HS-27A (cell line): ENCODE measurements at places on chromosomes 6 and 20.
A peak's percentile ranks its signal among the peaks of the same experiment; 100 is the strongest.

DNA sequence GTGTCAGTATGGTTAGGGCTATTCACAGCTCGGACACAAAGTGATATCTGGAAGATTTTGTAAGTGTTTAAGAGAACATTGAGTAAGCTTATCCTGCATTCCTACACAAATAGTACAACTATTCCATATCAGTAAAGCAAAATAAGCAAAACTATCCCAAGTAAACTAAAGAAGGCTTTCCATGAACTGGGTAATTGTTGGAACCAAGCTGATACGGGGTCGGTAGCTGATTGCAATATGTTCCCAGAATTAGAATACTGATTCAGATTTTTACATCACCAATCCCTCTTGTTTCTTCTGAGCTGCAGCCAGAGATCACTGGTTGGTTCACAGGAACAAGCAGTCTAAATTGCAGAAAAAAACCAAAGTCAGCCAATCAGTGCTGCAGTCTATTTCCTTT is 54.1 kb downstream of the CDS2 start:
- no peak for DNase-seq

GRCh38 chr6:37204014-37204751 is 34.2 kb downstream of the PIM1 start:
- no peak for DNase-seq

- DNase-seq, result peak; percentile 69
Observed at GRCh38 chr6:156963712-156964700, 186.8 kb downstream of the ARID1B start.

DNA sequence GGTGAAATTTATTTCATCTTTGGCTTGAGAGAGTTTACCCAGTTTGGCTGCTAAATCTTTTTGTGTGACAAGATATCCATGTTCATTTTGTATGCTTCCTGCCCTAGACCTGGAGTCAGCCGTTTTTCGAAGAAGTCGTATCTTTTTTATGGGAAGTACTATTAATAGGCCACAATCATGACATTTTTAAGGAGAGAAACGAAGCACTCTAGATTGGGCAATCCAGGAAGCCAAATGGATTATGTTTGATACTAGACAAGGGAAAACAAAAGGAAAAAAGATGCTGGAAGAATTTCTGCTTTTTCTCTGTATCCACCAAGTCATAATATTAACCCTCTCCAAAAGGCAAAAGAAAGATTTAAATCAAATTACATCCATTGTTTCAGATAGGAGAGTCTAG is 214.6 kb downstream of the HDGFL1 start:
- no peak for DNase-seq

GRCh38 chr6:4790158-4790899 is 14.1 kb downstream of the CDYL start:
- DNase-seq, result no peak

DNA sequence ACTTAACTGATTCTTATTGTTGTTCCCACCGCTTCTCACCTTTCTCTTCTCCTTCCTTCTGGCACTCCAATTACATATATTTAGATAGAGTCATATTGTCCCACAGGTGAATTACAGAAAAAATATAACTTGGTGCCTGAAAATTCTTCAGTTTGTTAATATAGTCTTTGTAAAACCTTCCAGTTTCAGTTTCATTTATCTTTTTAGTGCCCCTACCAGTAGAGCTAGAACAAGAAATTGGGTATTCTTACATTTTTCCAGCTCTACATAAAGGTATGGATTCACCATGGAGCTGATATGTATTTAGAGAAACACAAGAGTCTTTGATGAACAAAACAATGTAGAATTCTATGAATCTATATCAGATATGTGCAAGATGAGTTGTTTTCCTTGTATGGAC is 10.7 kb downstream of the MANEA start:
- DNase-seq, result no peak

DNA sequence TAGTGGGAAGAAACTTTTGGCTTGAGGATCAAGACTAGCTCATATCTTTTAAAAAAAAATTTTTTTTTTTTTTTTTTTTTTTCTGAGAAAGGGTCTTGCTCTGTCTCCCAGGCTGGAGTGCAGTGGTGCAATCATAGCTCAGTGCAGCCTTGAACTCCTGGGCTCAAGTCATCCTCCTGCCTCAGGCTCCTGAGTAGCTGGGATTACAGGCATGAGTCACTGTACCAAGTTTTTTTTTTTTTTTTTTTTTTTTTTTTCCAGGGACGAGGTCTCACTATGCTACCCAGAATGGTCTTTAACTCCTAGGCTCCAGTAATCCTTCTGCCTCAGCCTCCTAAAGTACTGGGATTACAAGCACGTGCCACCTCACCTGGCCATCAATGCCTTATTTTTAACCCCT is 27.9 kb downstream of the GCLC start:
- no peak for DNase-seq

- no peak for DNase-seq
Observed at GRCh38 chr20:39773380-39774000, 811.3 kb downstream of the DHX35 start.

GRCh38 chr6:106925948-106926347 is 48.6 kb downstream of the CD24 start:
- no peak for DNase-seq

DNA sequence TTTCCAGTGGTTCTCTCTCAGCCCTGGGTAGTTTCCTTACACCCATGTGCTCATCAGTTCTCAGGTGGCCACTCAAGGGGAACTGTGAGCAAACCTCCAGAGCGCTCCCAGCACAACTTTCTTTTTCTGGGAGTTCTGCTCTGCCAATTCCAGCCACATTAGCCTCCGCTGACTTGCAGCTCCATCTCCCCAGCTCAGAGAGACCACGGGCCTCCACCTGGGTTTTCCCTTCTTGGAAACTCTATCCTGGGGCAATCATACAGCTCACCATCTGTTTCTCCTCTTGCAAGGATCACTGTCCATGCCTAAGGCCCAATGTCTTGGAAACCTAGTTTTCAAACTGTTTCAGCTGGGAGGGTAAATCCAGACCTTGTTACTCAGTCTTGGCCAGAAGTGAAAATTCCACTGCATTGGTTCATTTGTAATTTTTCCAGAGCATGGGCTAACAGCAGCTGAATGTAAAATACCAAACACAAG is 129.9 kb downstream of the EYA2 start:
- no peak for DNase-seq

DNA sequence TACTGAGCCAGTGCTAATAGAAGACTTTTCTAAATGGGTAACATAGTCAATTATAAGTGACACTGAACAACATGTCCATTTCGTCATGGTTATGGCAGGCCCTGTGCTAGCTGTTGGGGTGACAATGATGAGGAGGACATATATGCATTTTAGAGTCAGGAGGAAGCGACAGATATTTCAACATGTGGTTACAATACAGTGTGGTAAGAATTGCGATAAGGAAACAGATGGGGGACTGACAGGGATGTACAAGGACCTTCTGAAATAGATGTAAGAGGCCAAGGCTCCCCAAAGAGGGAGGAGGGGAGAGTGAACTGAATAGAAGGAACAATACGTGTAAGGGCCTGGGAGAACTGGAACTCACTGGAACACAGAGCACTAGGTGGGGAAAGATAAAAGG is 11.7 kb downstream of the MMP24 start:
- DNase-seq, result no peak

GRCh38 chr6:137914530-137915193 is 47.6 kb downstream of the TNFAIP3 start:
- no peak for DNase-seq

DNA sequence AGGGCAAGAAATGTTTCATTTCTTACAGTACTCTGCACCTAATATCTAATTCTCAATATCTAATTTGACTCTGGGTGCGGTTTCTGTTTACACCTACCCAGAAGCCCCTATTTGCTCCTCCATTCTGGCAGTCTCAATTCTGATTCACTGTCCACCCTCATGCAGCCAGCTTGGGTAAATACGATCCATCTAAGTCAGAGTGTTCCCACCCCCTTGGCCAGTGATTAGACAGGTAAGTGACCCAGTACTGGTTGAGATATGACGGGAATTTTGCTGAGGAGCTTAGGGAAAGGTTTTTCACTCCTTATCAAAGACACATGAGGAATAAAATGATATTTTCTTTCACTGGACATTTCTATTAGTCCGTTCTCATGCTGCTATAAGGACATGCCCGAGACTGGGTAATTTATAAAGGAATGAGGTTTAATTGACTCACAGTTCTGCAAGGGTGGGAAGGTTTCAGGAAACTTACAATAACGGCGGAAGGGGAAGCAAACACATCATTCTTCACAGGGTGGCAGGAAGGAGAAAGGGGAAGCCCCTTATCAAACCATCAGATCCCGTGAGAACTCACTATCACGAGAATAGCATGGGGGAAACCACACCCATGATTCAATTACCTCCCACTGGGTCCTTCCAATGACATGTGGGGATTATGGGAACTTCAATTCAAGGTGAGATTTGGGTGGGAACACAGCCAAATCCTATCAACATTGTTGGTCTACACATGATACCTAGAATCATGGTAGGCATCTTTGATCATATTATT is 29.4 kb downstream of the GLO1 start:
- no peak for DNase-seq

DNA sequence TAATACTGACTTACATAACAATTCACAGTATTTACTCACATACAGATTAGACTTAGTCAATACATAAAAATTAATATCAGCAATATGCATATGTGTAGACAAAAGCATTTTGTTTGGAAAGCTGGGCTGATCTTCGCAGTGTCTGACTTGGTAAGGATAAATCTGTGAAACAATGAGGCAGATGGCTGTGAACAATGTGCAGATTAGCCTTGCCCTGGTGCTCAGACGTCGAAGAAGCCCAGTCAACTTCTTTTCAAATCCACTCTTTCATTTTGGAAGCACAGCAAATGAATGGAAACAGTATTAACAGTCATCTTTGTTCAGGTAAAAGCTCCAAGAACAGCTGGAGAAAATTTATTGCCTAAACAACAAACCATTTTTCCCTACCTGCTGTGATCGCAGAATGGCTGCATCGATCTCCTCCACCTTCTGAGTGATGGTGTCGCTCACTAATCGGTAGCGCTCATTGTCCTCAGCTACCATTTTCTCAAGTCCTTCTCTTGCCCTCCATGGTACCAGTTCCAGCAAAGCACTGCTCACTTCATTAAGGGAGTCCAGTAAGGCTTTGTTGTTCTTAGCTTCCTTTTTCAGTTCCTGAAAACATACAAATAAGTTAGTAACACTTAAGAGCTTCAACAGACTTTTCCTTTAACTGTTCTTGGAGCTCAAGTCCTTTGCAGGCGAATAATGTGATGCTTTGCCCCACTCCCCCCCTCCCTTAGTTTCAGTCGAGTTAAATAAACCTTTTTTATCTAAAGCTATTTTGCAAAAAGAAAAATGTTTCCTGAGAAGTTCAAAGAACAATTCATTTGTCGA is 116.5 kb downstream of the DST start:
- DNase-seq, result no peak

GRCh38 chr20:57092112-57092899 is 174.1 kb downstream of the BMP7 start:
- DNase-seq, result no peak

DNA sequence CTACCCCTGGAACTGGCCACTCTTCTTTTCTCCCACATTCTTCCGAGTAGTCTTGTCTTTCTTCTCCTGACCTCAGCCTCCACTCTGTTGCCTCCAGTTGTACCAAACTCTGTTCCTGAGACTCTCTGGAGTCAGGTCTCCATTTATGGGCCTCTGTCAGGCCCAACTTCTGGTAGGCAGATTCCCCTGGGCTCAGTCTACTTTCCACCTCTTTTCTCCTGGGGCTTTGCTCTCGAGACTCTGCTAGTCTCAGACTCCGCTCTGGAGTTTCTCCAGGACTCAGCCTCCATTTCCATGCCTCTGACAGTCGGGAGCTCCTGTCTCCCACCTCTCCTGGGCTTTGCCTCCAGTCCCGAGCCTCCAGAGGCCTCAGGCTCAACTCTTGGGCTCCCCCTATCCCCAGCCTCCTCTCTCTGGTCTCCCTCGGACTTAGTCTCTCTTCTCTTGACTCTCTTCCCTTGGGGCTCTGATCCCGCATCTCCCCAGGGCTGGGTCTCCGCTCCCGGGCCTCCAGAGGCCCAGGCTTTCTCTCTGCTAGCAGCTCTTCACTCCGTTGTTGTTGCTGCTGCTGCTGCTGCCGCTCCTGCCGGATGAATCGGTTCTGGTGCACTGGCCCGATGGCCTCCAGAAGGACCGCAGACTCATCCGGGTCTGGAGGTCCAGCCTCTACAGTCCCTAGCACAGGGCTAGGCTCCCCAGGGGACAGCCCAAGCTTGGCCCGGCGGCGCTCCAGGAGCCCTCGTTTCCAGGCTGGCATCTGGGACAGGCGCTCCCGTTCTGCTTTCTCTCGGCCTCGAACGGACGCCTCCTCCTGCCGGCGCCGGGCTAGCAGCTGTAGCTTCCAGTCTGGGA is 1.1 kb downstream of the PPP1R18 start:
- DNase-seq, result no peak

DNA sequence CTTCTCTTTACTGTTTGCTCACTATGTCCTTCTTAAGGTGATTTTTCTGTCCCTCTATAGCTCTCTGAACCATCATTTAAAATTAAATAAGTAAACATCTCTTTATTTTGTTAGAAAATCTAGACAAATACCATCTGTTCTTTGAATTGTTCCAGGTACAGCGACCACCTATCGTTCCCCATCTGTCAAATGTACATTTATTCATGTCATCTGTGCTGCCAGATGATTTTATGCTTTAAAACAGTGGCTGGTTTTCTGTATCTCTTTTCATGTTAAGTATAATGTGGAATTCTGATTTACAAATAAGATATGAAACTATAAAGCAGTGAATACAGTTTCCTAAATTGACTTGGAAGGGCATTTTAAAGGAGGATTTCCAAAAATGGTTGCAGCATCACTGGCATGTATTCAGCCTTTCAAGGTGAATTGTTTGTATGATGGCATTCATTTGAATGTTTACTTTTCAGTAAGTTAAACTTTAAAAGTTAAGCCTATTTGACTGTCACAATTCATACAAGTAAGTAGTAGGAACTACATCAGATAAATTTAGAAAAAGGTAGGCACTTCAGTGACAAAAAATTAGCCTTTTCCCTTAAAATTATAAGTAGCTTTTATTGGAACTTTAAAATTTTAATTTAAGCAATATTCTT is 92.6 kb upstream of the CLVS2 start:
- no peak for DNase-seq

GRCh38 chr6:28429781-28430180 is 13.5 kb downstream of the ZSCAN23 start:
- no peak for DNase-seq

DNA sequence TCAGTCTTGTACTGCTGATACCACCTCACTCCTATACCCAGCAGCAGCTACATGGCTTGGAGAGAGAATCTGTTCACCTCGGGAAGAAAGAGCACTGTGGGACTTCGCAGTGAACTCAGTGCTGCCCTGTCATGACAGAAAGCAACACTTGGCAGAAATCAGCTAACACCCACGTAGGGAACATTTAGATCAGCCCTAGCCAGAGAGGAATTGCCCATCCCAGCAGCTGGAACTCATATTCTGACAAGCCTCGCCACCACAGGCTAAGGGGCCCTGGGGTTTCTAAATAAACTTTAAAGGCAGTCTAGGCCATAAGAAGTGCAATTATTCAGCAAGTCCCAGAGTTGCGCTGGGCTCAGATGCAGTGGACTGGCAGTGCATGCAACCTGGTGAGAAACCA is 1266.8 kb downstream of the GRIK2 start:
- no peak for DNase-seq
